Neural crest cell (in vitro differentiated cells): ENCODE measurements at places on chromosomes 2 and 18.
A peak's percentile ranks its signal among the peaks of the same experiment; 100 is the strongest.

DNA sequence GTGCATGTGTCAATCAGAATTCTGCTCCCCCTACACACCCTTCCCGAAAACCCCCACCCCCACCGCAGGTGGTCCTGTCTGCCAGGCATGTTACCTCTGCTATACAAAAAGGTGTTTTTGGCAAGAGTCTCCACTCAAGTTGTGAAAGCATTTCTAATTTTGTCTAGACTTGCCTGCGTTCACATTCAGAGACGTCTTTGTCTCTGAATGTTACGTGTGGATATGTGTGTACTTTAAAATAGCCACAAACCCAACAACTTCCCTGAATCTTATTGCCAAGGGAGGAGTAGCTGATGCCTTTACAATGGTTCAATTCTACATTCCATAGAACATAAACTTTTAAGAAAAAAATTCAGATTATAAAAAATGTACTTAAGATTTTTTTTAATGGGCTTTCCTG, 66.6 kb downstream of the ITGA4 start:
- no peak for DNase-seq

GRCh38 chr2:212644195-212644837, 105.7 kb upstream of the ERBB4 start:
- DNase-seq: no peak

DNA sequence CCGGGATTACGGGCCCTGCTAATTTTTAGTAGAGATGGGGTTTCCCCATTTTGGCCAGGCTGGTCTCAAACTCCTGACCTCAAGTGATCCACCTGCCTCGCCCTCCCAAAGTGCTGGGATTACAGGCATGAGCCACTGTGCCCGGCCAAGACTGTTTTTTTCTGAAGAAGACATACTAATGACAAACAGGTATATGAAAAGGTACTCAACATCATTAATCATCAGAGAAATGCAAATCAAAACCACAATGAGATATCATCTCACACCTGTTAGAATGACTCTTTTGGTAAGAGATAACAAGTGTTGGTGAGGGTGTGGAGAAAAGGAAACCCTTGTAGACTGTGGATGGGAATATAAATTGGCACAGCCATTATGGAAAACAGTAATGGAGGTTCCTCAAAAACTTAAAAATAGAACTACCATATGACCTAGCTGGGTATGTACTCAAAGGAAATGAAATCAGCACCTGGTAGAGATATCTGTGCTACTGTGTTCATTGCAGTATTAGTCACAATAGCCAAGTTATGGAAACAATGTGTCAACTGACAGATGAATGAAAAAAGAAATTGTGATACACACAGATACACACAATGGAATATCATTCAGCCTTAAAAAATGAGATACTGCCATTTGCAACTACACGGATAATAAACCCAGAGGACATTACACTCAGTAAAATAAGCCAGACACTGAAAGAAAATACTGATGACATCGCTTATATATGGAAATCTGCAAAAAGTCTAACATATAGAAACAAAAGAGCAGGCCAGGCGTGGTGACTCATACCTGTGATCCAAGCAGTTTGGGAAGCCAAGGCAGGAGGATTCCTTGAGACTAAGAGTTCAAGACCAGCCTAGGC, 20.8 kb downstream of the SOS1 start:
- DNase-seq: no peak

GRCh38 chr18:58975296-58975695, 110.6 kb downstream of the ZNF532 start:
- no peak for DNase-seq

DNA sequence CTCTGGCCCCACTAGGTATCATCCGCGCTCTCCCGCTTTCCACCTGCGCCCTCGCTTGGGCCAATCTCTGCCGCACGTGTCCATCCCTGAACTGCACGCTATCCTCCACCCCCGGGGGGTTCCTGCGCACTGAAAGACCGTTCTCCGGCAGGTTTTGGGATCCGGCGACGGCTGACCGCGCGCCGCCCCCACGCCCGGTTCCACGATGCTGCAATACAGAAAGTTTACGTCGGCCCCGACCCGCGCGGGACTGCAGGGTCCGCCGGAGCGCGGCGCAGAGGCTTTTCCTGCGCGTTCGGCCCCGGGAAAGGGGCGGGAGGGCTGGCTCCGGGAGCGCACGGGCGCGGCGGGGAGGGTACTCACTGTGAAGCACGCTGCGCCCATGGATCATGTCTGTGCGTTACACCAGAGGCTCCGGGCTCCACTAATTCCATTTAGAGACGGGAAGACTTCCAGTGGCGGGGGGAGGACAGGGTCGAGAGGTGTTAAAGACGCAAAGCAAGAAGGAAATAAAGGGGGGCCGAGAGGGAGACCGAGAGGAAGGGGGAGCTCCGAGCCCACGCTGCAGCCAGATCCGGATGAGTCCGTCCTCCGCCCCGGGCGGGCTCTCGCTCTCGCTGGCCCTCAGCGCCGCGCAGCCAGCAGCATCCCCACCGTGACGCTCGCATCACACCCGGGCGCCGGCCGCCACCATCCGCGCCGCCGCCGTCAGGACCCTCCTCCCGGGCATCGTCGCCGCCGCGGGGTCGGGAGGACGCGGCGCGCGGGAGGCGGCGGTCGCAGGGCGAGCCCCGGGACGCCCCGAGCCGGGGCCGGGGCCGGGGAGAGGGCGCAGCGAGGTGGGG, 664 bp downstream of the NETO1 start:
- DNase-seq: peak; percentile 21

DNA sequence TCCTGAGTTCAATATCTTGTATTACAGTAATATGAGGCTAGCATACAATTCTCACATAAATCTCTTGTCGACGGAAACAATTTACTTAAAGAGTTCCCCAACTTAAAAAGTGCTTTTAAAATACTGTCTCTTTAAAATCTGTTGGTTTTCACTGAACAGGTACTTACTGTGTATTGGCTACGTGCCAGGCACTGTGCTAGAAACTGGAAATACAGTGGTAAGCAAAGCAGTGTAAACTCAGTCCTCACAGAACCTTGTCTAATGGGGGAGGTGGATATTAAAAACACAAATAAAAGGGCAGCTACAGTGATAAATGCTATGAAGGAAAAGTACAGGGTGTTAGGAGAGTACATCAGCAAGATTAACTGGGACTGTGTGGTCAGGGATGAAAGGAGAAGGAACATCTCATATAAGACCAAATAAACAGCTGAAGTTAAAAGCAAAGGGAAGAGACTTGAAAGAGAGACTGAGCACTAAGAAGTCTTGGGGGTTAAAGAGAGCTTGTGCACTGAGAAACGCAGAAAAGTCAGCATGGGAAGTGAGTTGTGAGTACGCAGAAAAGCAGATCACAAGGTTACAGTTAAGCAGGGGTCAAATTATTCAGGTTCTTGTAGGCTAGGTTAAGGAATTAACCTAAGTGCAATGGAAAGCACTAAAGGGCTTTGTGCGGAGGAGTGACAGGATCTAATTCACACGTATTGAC, 52.5 kb downstream of the USP40 start:
- DNase-seq: no peak

- DNase-seq: peak; percentile 79
Observed at GRCh38 chr2:3379647-3380534, at the start of gene TRAPPC12. Gene TRAPPC12, plus strand, starts transcription at chr2:3379694. Its CDS starts 7,930 bp downstream, at chr2:3387624.

DNA sequence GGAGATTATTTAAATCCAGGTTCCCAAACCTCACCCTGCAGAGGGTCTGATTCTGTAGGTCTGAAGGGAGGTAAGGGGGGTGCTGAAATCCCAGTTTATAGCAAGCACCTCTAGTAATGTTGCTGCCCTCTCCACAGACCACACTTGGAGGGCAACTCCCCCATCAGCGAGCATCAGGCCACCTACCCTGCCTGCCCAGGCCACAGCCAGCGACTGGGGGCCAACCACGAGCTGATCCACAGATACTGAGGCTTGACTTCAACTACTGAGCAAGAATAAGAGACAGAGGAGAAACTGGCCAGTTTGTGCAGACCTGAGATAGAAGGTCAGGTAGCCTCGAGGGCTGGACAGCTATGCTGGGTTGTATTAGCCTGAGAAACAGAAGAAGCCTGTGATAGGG, 36.3 kb upstream of the LBH start:
- DNase-seq: no peak

GRCh38 chr2:159194241-159194640, 92.3 kb downstream of the WDSUB1 start:
- no peak for DNase-seq

- no peak for DNase-seq
Observed at GRCh38 chr2:141590620-141591019, 540.2 kb downstream of the LRP1B start.

GRCh38 chr2:161273038-161273760, 35.0 kb upstream of the PSMD14 start:
- peak; percentile 31 for DNase-seq

DNA sequence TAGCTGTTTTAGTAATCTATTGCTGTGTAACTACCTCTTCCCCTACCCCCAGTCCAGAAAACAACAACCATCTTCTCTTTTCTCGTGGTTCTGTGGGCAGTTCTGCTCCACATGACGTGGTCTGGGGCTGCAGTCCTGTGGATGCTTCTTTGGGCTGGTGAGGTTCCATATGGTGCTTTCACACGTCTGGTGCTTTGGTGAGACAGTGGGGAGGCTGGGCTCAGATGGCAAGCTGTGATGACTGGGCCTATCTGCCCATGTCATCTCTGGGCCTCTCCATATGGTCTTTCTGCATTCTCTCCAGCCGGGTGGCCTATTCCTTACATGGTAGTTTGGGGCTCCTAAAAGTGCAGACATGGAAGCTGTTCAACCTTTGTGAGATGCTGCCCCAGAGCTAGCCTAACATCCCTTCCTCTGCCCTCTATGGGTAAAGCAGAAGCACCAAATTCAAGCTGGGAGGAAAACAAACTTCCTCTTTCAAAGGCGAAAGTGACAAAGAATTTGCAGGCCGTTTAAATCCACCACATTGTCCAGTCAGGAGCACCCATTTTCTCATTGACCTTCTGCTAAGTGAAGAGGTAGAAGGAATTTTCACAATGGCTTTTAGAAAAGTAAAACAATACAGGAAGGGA, 68.3 kb upstream of the IL1R1 start:
- no peak for DNase-seq

DNA sequence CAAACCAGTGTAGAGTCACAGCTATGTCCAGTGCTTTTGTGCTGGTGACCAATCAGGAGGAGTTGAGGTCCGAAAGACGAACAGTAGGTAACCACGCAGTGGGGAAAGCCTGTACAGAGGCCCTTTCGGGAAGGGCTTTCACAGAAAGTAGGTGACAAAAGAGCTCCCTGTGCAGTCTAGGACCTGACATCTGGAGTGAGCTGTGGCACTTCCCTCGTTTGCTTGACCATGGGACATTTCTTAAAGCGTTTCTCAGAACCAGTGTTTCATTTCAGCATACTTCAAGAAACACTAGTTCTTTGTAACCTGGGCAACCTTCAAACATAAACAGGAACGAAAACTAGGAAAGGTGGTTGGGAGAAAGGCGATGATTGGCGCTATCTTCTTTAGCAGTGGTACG, 55.7 kb upstream of the ITM2C start:
- DNase-seq: no peak

GRCh38 chr18:79542876-79543750, 136.5 kb upstream of the CTDP1 start:
- no peak for DNase-seq

DNA sequence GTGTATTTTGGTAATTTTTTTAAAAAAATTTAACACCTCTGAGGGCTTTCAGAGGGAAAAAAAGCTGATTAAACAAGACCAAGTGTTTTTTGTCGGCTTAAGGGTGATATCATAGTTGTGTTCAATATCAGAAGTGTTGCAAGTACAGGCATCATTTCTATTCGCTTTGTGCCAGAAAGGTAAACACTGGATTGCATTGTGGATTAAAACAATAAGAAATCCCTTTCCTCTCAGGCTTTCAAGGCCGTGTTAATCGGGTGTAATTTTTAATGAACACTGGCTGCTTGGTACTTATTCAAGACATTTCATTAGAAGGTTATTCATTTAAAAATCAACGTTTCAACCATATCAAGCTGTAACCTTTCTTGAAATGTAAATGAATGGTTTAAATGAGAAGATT, 18.3 kb downstream of the FIGN start:
- no peak for DNase-seq

GRCh38 chr2:109290887-109291643, 162.1 kb downstream of the SH3RF3 start:
- DNase-seq: no peak

GRCh38 chr2:238643400-238643907, 204.4 kb upstream of the TWIST2 start:
- DNase-seq: no peak

GRCh38 chr18:22428672-22429071, 11.0 kb upstream of the CTAGE1 start:
- DNase-seq: no peak

GRCh38 chr2:133433455-133434451, 134.5 kb downstream of the NCKAP5 start:
- no peak for DNase-seq

GRCh38 chr18:76504749-76505148, 9.7 kb upstream of the ZNF516 start:
- no peak for DNase-seq

- DNase-seq: no peak
Observed at GRCh38 chr2:108315444-108315934, 26.8 kb downstream of the SULT1C2 start.

DNA sequence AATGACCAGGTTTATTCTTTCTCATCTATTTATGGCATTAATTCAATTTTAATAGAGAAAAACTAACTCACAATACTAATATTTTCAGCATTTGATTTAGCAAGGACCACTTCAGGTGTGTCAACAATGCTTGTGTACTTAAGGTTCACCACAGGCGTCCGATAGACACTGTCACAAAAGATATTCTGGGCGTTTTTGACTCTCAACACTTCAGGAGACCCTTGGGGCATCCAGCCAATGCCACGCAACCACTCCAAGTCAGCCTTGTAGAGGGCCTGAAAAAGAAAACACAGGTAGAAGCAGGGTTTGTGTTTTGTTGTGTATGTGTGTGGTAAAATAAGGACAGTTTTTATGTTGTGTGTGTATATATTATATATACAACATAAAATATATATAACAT, 158.2 kb downstream of the NEB start:
- DNase-seq: no peak

DNA sequence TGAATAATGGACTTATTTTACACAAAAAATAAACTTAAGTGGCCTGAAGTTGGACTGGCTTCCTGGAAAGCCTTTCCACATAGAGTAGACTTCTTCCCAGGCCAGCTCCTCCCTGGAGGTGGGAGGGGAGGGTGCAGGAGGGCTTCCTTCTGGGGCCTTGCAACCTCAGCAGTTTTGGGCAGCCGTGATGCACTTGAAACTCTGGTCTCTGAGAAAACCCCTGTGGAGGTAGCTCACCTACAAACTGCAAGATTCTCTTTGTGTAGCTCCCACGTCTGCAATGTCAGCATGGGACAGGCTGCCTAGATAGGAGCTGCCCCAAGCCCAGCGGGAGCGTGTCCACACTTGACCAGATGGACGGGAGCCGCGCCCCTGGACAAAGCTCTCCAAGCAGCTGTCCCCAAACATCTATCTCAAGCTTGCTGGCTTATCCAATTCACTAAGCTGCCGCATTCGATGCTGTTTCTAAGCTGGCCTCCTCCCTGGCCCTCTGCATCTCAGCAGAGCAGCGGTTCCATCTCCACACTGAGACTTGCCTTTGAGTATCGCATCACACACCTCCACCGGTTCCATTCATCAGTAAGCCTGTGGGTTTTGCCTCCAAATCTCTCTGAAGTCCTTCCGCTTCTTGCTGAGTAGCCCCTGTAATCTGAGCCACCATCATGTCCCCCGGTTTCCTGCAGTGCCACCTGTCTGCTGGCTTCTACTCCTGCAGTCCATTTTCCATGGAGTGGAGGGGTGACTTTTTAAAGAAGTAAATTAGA, 1.6 kb upstream of the LPIN1 start:
- DNase-seq: peak; percentile 18
